IPS-NIHi11 (cell line): ENCODE measurements at places on chromosomes 6 and 20.

DNA sequence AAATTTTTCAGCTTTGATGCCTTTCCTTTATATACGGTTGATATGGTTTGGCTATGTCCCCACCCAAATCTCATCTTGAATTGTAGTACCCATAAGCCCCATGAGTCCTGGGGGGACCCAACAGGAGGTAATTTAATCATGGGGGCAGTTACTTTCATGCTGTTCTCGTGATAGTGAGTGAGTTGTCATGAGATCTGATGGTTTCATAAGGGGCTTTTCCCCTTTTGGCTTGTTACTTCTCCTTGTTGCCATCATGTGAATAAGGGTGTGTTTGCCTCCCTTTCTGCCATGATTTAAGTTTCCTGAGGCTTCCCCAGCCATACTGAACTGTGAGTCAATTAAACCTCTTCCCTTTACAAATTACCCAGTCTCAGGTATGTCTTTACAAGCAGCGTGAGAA is 66.8 kb downstream of the ARHGAP18 start:
- no peak for DNase-seq

GRCh38 chr6:3751077-3751729 is at the start of gene PXDC1:
Gene PXDC1, minus strand, starts transcription at chr6:3751713. Its CDS starts 182 bp downstream, at chr6:3751531.
- DNase-seq: peak; percentile 41

- no peak for DNase-seq
Observed at GRCh38 chr6:73290435-73290834, 27.4 kb upstream of the KHDC1 start.

GRCh38 chr6:165098165-165098564 is 211.2 kb downstream of the C6orf118 start:
- DNase-seq: no peak

GRCh38 chr6:137813308-137813970 is 53.6 kb upstream of the TNFAIP3 start:
- DNase-seq: no peak

DNA sequence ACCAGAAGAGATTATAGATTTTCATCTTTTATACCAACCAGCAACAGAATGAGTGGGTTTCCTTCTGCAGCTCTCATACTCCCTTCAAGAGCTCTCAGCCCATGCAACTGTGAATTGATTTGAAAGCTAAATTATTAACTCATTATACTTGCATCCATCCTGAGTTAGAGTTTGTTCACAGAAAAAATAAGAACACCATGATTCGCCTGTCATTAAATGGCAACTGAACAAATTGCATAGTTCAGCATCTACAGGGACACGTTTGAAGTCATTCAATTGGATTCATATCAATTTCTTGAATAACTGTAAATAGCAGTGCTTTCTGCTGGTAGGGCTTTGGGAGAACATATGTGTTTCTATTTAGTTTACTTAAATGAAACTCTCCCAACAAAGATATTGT is 65.7 kb downstream of the NKAIN2 start:
- no peak for DNase-seq
